ENCODE measurements at places on chromosomes 2 and 18.

DNA sequence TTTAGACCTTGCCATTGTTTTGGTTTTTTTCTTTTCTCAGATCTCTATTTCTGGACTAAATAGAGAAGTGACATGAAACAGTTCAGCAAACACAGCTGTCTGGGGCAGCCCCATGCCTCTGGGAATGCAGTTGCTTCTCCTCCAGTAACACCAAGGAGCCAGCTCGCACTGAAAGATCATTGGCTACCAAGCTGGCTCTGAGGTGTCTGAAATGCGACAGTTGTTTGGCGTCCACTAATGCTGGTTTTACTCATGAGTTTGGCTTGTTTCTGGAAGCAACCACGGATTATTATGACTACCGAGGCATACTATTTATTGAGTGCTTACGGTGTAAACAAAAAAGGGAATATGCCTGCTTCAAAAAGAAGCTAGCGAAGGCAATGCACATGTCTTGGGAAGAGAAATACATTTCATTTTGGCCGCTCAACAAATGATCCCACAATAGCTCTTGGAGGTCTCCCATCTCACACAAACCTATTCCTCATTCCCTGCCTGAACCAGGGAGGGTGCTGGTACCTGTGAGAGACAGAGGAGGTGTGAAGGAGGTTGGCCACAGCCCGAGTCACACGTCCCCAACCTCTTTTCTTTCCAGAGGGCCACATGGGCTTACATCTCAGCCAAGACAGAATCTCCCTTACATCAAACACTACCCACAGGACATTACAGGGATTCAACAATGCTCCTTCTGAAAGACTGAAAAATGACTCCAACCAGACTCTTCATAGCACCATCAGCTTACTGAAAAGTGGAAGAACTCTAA lies 37.5 kb upstream of the NEB start:
- peak; percentile 83 for DNase-seq

DNA sequence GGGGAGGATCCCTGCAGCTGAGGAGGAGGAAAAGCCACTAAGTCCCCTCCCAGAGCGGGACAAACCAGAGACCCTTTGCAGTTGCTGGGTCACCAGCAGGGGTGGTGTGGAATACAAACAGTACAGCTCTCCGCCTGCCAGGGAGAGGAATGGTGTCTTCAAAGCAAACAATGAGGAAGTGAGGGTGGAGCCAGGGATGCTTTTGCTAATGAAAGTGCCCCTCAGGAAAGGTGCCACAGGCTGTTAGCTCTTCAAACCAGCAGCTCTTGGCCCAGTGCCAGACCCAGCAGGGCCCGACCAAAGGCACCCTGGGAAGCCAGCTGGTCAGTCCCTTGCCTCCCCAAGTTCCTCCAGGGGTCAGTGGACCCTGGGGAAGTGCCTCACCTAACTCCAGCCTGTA lies 102.8 kb downstream of the HIBCH start:
- DNase-seq: no peak

DNA sequence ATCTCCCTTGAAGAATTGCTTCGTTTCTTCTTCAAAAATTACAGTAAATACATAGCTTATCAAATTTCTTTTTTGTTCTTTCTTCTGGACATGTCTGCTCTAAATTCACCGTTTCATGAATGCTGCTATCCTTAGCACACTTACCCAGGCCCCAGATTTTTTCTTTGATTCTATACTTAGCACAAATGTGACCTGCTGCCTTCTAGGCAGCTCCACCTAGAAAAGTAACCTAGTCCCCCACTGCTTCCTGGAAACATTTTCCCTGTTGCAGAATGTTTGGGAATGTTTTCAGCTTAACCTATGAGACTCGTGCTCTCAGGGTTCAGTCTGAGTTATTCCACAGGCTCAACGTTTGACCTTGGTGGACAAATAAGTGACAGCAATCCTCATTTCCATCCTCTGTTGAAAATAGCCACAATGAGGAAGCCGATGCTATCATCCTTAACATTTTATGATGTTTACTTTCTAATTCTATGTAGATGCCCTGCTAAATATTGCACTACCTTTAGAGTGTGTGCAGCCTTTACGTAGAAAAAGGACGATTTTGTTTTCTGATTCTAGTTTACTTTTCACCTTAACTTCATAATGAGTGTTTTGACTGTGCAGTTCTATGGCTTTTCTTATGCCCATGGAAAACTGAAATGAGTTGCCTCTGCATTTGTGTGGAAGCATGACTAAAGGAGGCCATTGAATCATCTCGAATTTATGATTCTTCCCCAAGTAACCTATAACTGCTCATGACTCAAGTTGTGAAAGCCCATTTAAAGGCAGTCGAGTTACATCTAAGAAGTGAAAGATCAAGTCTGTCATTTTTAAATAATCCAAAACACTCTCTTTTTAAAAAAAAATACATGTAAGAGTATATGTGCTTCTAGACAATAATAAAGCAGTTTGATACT lies 47.7 kb downstream of the TMEM182 start:
- DNase-seq: no peak

DNA sequence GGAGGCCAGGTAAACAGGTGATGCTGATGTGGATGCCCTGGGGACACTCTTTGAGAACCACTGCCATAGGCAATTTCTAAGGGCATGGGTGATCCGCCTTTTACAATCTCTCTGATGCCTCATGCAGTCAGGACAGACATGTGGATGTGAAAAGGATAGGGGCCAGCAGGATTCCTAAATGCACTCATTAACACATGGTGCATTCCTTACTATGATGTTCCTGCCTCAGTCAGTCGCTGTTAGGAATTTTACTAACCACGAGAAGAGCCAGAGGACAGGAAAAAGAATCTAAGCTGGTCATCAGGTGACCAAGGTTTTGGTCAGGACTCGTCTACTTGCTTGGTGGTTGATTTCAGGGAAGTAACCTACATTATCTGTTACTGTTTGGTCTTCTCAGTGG lies 191.0 kb downstream of the ARL4C start:
- DNase-seq: no peak

GRCh38 chr18:7437870-7438269 lies 129.2 kb upstream of the PTPRM start:
- DNase-seq: no peak

- DNase-seq: no peak
Measured at GRCh38 chr18:48072428-48073204, 142.2 kb upstream of the SMAD2 start.

- DNase-seq: no peak
Measured at GRCh38 chr2:3644246-3644525, 13.8 kb upstream of the ALLC start.

GRCh38 chr2:205689820-205690219 lies 7.5 kb downstream of the NRP2 start:
- DNase-seq: no peak

DNA sequence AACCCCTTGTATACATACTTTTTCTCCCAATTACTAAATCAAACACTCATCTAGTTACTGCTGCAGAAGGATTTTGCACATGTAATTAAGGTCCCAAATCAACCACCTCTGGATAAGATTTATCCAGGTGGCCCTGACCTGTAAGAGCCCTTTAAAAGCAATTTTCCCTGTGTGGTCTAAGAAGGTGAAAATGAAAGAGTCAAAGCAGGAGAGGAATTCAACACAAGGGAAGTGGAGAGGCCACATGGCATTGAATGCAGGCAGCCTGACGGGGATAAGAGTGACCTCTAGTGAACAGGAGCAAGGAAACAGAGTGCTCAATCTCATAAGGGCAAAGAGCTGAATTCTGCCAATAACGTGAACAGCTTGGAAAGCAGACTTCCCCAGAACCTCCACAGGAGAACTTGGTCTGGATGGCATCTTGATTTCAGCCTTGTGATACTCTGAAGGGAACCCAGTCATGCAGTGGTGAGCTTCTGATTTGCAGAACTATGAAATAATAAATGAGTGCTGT lies 27.2 kb downstream of the PPP3R1 start:
- no peak for DNase-seq

- DNase-seq: no peak
Measured at GRCh38 chr2:146621656-146622055, 1223.2 kb upstream of the ACVR2A start.

DNA sequence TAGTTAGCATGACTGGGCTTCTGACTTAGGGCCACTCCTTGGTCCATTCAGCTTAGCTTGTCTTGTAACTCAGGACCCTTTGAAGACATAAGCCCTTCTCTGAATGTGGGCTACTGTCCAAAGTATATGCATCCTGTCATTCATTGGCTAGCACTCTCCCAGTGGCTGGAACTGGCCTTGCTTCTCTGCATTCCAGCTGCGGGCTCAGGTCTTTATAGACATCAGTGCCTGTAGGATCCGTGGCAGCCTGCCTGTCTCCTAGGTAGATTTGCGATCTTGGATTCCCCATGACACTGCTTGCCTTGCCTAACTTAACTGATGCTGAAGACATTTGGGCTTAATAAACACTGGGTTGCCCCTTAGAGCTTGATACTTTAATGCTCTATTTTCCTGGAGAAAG lies 170.1 kb downstream of the DCC start:
- no peak for DNase-seq

DNA sequence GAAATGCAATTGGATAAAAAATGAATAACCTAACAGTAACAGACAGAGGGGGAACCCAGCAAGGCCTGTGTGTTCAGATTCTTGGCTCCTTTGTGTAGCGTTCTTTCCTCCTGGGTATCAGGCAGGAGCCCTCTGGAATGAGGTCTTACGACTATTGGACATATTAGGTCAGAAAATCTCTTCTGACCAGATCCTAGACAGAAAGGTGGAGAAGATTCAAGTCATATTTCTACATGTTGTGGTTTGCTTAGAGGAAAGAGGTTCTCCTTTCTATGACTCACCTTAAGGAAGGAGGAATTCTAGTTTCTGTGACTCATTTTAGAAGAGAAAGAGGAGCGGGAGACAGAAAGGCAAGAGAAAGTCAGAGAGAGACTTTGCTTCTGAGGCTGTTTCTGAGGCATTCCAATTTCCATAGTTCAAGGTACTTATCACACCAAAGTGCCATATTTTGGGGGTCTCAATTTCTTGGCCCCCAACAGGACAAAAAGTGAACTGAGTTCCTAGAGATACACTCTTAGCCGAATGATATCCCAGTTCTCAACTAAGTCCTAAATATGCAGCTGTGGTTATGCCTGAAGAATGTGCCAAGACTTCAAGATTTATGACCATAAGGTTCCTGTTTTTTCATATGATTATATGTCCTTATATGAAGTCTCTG lies 618.6 kb downstream of the ZEB2 start:
- peak; percentile 50 for DNase-seq

GRCh38 chr2:169716938-169717690 lies 16.5 kb upstream of the KLHL23 start:
- no peak for DNase-seq

GRCh38 chr2:152342259-152343046 lies 7.5 kb downstream of the FMNL2 start:
- no peak for DNase-seq

- no peak for DNase-seq
Measured at GRCh38 chr2:124269348-124269747, 244.3 kb downstream of the CNTNAP5 start.

GRCh38 chr18:57444301-57444759 lies 9.2 kb downstream of the ONECUT2 start:
- DNase-seq: no peak

GRCh38 chr2:210445116-210445707 lies 31.3 kb downstream of the LANCL1 start:
- DNase-seq: no peak

DNA sequence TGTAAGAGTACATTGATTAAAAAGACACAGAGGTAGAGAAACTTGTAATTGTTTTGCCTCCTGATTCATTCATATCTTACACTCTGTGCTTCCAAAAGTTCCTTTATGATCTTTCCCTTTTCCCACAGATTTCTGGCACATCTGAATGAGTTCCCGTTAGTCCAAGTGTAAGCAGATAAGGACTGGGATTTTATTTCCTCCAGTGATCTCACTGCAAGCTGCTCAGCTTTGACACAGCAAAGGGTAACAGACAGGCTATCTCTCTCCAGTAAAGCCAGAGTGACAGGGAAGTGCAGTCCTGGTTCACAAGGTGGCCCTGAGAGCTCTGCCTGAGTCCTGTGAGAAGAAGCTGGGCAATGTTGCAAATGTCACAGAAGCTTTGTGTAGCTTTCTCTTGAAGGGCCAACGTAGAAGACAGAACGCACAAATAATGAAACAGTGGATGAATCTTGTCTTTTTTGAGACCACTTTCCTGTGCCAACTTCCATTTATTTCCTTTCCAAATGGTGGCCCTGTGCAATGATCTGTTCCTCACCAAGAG lies 32.5 kb upstream of the KCNE4 start:
- no peak for DNase-seq

DNA sequence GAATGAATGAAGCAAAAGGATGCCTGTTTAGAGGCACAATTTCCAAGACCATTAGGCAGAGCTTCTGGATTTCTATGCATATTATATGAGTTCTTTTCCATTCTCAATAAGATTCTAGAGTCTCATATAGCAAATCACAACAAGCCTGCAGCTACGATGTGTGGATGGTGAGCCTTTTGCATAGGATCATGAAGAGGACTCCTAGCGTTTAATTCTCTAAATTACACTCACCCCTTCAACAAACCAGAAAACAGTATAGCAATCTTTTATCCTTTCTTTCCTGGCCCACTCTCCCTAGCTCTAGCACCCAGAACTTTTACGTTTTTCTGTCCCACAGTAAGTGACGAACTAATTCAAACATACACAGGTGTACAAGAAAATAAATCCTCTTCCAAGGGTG lies 293.1 kb upstream of the KLHL29 start:
- DNase-seq: no peak

GRCh38 chr18:56248610-56249235 lies 389.7 kb downstream of the TXNL1 start:
- no peak for DNase-seq

- no peak for DNase-seq
Measured at GRCh38 chr2:20050646-20051531, 539 bp downstream of the LAPTM4A start.

- DNase-seq: peak; percentile 77
Measured at GRCh38 chr18:48838921-48839818, 111.6 kb downstream of the SMAD7 start.

GRCh38 chr2:181857483-181857882 lies 34.0 kb upstream of the ITPRID2 start:
- DNase-seq: no peak

DNA sequence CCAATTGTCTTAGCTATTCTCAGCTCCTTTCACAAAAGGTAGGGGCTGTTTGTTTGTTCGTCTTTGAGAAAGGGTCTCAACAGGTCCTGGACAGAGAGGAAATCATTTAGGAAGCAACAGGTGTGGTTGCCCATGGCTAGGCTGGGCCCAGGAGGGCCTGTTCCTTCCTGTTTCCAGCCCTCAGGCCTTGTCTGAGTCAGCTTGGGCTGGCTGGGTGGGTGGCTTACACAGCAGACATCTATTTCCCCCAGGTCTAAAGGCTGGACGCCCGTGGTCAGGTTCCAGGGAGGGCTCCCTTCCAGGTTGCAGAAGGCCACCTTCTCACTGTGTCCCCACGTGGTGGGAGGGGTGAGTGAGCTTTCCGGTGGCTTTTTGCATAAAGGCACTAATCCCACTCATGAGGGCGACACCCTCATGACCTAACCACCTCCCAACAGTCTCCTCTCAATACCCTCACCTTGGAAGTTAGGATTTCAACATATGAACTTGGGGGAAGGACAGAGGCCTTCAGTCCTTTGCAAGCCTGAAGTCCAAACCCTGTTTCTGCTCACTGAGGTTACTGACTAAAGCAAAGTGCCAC lies 45.5 kb downstream of the ARHGEF4 start:
- DNase-seq: no peak
